Ovary (tissue), 10 donors: ENCODE measurements at places on chromosomes 16 and 17.
A peak's percentile ranks its signal among the peaks of the same experiment; 100 is the strongest.

DNA sequence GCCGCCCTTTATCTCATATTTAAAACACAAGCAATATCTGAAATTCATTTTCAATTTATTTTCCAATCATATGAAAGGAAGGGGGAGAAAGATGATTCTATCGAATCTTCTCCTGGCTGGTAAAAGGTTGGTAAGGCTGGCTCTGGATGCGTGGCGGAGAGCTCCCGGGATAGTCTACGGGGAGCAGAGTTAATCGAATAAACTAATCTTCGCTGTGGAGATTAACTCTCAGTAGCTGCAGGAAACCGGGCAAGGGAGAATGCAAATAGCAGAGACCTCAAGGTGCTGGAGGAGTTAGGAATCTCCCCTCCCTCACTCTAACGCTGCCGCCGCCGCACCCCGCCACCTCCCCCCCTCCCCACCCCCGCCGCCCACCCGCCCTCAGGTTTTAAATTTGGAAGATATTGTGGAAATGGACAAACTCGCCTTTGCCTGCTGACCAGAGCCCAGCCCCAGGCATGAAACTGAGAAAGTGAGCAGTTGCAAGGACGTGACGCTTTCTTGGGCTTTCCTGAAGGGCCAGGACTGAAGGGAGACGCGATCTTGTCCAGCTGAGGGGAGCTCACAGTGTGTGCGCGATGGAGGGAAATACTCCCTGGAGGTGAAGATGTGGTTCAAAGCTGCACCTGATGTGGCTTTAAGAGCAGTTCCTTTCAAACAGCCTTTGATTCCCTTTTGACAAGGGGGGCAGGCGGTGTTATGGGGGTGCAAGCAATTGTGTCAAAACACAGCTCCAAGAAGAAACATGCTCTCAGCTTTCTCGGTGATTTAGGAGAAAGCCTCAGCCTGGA, 308.2 kb upstream of the IRX3 start:
- no peak for DNase-seq

- DNase-seq, result no peak
These were observed 4.8 kb upstream of the GLG1 start for GRCh38 chr16:74611721-74612120.

- no peak for DNase-seq
These were observed 5.8 kb downstream of the RIPOR1 start for GRCh38 chr16:67534431-67534830.

DNA sequence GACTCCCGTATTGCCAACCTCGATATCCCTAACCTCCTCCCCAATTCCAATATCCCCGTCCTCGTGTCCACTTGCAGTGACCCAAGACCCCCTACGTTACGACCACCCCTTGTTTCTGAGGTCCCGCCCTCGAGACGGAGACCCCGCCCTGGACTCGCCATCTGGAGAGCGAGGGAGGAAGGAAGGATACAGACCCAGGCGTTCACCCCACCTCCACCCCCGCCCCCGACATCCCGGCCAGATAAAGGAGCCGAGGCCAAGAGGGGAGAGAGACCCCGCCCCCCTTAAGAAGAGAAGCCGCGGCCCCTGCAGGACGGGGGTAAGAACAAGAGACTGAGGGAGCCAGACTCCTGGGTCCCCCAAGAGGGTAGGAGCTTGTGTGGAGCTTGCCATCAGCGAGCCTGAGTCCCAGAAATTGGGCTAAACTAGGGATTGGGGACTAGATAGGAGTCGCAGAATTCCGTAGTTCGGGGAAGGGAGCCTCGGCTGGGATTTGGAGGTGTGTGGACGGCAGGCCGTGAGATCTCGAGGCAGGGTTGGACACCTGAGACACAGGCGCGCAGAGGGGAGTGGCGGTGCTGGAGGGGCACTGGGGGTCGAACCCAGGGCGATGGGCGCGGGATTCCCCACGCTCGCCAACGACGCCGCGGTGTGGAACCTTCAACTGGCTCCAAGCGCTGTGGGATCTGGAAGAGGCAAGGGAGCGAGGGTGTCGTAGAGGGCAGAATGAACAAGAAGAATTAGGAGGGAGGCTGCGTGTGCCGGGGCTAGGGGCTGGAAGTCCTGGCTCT, at the start of gene BCL6B:
Gene BCL6B (plus strand): TSS at position 270 of the 791 bp plus-strand sequence. CDS start 622 bp downstream, outside the sequence.
- no peak for DNase-seq

GRCh38 chr16:88352261-88353200, 30.2 kb upstream of the ZNF469 start:
- DNase-seq, result no peak

GRCh38 chr17:8003594-8004181, 1.3 kb downstream of the GUCY2D start:
- no peak for DNase-seq

- no peak for DNase-seq
These were observed 43.9 kb upstream of the SSTR5 start for GRCh38 chr16:1028524-1029258.

DNA sequence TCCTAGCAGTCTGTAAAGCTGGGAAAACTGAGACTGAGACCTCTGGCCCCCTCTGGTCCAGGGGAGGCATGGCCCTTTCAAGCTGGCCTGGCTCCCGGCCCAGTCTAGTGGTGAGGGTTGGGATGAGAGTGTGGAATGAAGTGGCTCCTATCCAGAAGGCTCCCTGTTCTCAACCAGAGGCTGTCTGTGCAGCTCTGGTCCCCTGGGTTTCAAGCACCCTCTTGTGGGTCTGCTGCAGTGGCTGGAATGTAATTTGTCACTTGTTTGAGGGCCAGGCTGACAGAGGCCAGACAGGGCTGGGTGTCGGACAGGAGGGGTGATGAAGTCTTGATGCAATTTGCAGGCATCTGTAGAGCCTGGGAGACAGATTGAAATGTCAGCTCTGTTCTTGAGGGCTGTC, 22.1 kb upstream of the PHF12 start:
- DNase-seq, result no peak

DNA sequence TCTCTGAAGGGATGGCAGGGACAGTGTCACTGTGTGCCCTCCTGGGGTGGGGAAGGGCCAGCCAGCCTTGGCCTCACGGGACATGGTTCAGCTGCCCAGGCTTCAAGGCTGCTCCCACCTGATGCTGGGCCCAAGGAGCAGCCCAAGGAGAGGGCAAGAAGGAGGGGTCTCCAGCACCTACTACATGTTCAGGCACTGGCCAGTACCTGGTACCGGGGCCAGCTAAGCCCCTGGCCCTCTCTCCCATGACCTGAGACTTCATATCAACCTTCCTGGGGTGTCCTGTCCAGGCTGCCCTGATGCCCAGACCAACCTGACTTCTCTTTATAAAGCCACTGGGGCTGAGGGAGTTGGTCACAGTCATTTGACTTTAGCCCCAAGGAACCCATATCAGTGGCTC, 1.3 kb downstream of the USH1G start:
- DNase-seq, result no peak

- DNase-seq, result peak; percentile 45
These were observed 513 bp downstream of the CRLF3 start for GRCh38 chr17:30824002-30824355.

GRCh38 chr17:29571883-29572681, 3.6 kb downstream of the TP53I13 start:
- peak; percentile 80 for DNase-seq

GRCh38 chr16:11194913-11195312, 61.1 kb downstream of the SOCS1 start:
- no peak for DNase-seq

GRCh38 chr17:29103341-29103740, 60.4 kb downstream of the PIPOX start:
- no peak for DNase-seq

GRCh38 chr16:54173490-54173889, 113.1 kb downstream of the IRX3 start:
- DNase-seq, result no peak

DNA sequence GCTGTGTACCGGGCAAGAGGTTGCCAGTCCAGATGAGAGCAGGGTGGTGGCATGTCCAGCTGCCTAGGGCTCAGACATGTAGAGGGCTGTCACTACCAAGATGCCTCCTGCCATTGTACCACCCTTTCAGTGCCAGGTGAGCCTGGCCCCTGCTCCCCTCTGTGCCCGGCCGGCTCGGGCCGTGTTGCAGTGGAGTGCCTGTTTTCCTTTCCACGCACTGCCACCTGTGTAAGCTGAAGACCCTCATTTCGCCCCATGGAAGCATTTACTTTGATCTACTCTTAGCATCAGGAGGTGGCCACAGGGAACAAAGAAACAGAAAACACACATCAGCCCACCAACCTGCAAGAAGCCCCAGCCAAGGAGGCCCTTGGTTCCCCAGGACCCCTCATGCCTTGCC, 4.6 kb upstream of the RBFOX3 start:
- DNase-seq, result no peak

GRCh38 chr16:50478773-50479149, 69.4 kb upstream of the NKD1 start:
- DNase-seq, result no peak

DNA sequence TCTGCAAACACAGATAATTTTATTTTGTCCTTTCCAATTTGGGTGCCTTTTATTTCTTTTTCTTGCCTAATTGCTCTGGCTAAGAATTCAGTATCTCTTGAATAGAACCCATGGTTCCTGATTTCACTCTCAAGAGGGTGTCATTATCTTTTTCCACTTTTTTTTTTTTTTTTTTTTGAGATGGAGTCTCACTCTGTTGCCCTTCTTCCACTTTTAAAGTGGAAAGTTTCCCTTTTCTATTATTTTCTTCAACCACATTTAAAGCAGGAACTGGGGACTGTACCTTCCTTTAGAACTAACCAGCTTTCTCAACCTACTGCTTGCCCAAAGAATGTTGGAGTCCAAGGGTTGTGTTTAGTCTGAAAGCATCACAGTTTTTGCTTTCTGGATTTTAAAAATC, 31.1 kb downstream of the SLFN11 start:
- DNase-seq, result no peak

- DNase-seq, result no peak
These were observed 6.9 kb upstream of the DBNDD1 start for GRCh38 chr16:90026135-90026534.

- DNase-seq, result no peak
These were observed 3.0 kb downstream of the ALYREF start for GRCh38 chr17:81888105-81888987.

DNA sequence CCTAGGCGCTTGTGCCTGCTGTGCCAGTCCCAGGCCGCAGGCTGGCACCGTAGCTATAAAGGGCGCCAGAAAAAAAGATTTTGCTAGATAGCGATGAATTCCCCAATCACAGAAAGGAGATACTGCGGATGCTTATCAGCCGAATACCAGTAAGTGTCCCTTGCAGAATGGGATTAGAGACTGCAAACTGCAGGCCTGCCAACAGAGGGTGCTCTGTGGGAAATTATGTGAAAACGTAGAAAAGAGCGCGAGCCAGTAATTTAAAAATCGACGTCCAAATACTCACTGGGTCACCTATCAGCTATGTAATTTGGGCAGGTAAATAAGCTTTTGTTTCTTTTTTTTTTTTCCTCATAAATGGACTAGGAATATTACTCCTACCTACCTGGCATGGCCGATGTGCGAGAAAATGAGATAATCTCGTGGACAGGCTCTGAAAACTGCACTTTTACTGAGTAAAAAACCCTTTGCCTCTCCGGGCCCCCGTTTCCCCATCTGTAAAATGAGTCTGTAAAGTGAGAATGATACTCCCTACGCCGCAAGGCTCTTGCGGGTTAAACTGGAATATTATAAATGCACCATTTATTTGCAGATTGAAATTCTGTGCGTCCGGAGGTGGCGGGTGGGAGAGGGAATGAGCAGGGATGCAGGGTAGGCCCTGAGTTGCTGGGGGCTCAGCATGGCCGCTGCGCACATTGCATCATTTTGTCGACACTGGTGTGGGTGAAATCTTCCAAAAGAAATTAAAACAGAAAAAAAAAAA, 1.2 kb upstream of the COG1 start:
- peak; percentile 61 for DNase-seq

- no peak for DNase-seq
These were observed 47.8 kb upstream of the FOXF1 start for GRCh38 chr16:86462334-86463084.
